ENCODE measurements at places on chromosomes 7 and 10.

GRCh38 chr7:53315981-53316380 is 280.5 kb downstream of the POM121L12 start:
- DNase-seq, result no peak

- DNase-seq, result no peak
These were observed 17.2 kb downstream of the LMBR1 start for GRCh38 chr7:156875766-156876165.

- DNase-seq, result no peak
These were observed 2.1 kb upstream of the FMC1 start for GRCh38 chr7:139339025-139339424.

DNA sequence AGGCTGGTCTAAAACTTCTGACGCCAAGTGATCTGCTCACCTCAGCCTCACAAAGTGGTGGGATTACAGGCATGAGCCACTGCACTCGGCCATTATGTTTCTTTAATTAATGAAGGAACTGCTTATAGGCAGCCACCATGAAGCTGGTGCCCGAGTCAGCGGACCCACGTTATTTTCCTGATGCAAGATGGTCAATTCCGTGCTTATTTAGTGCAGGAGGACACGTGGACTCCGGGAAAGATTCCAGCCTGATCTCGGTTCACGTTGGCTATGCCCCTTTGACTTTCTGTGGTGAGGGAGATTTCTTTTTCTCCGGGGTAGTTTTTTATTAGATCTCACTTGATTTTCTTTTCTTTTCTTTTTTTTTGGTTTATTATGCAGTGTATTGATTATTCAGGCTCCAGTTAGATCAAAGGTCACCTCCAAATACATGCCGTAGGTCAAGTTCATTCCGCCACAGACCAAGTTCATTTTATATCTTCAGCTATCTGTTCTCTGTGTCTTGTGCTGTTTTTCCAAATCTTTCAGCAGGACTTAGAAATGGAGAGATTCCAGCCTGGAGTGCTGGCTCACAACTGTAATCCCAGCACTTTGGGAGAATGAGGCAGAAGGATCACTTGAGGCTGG is 8.3 kb downstream of the CAMK1D start:
- DNase-seq, result no peak

GRCh38 chr7:155705623-155706360 is 61.3 kb downstream of the RBM33 start:
- no peak for DNase-seq

DNA sequence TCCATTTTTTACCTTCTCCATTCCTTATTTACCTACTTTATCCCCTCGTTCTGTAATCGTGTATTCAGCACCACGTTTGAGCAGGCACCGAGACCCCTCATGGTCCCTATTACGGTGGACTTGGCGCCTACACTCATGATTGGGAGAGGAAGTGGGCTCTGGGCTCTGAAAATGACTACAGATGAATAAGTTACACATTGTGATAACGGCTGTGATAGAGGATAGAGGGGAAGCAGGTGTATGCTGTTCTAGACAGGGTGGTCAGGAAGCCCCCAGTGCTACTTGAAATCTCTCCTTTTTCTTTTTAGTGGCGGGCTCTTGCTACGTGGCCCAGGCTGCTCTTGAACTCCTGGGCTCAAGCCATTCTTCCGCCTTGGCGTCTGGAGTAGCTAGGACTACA is 59.8 kb downstream of the CAMK1D start:
- no peak for DNase-seq

DNA sequence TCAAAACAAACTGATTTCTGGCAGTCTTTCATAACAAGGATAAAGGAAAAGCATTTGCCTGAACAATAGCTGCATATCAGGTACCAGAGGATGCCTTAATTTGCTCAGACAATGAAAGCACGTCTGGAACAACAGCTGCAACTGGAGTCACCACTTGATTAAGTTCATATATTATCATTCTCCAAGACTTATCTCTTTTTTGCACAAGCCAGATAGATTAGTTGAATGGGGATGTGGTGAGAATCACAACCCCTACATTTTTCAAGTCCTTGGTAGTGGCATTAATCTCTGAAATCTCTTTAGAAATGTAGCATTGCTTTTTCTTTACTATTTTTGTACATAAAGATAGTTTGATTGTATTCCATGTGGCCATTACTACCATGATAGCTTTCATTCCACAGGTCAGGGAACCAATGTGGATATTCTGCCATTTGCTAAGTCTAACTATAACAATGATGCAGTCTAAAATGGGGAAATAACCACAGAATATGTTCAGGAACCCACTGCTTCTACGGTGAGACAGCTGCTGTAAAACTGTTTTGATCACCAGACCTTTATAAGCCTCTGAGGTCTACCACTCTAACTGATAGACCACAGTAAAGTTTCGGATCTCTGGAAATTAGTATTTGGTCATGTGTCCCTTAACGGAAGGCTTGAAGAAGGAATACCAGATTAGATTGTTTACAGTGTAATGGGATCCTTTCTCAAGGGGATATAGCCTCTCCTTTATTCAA is 1176.2 kb downstream of the DNAJB9 start:
- no peak for DNase-seq

DNA sequence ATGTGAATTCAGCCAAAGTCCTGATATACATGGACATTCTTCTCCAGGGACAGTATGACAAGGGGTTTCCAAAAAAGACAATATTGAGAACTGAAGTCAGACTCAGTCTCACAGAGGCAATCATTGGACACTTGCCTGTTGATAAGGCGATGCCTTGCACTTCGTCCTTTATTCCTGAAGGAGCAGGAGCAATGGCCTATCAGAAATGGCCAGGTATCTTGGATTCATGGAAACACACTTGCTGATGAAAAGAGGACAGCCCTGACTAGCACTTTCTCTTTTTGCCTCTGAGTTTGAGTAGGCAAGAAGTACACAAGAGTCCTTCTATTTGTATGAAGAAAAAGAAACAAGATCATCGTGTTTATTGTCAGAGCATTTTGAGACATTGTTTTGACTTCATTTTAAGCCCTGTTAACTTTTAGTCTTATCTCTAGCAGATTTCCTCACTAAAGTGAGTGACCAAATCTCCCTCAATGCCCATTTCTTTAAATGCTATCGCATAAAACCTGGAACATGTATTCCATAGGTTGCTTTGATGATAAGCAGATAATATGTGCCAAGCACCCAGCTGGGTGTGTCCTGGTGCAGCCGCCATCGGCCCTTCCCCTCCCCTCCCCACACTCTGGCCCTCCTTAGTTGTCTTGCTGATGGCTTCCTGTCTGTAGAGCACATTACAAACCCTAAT is 26.6 kb downstream of the ST8SIA6 start:
- no peak for DNase-seq

- DNase-seq, result no peak
These were observed 25.3 kb downstream of the ANXA8 start for GRCh38 chr10:47458466-47459154.

DNA sequence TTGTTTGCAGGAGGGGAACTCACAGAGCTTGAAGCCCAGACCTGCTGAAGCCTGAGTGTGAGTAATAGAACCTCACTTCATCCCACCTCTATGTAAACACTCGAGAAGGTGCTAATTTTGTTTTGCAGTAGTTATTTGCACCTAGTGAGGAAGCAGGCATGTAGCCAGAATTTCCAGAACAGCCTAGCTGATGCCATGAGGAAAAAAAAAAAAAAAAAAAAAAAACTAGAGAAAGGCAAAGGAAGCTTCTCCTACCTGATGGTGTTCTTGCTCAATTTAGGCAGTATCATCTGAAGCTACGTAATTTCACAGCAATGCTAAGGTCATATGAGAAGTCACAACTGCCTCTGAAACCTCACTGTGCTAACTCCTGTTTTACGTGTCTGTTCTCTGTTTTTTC is 13.6 kb upstream of the GPR37 start:
- no peak for DNase-seq

GRCh38 chr7:101106386-101106785 is 20.5 kb upstream of the SERPINE1 start:
- DNase-seq, result no peak

DNA sequence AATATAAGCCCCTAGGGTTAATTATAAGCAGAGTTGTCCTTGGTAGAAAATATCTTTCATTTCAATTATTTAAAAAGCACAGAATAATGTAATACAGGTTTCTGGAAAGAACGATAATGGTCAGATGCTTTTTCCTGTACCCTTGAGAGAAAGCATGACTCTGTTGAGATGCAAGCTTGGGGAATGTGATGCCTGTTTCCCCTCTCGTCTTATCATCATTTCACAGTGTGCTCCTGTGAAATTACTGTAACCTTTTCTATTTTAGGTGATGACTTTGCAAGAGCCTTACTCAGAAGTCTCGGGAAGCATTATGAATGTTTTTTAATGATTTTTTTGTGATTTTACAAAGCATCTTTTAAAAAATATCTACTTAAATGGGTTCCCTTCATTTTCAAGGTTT is 243.0 kb downstream of the POLR1F start:
- DNase-seq, result no peak

DNA sequence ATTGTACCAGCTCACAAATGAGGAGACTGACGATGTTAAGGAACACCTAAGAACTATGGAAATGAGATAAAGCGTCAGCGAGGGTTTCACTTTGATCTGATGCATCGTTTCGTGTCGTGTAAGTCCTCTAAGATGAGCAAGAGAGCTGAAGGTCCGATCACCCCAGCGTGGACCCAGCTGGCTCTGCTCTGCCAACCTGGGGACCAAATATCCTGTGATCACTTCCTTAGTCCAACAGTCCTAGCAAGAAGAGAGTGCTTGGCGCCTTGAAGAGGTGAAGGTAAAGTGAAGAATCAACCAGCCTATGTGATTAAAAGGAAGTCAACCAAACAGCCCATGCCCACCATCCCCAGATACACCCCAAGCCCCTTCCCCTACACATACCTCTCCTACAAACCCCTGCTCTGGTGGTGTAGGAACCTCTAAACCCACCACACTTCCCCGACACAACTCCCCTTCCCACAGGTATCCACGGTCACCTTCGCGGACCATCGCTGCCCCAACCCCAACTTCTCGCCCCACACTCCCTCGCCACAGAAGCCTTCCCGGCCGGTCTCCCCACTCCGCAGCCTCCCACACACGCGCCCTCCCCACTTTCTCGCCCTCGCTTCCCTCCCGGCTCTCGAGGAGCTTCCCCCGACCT is 722 bp downstream of the UPF2 start:
- no peak for DNase-seq

Data from stimulated activated CD8-positive, alpha-beta memory T cell treated with anti-CD3 and anti-CD28 coated beads, Interleukin-12 subunit alpha, Interleukin-12 subunit beta, amount 100 ng/mL, for 1 hour (primary cell).